ENCODE measurements at places on chromosomes 6 and 20.

- no peak for DNase-seq
Measured at GRCh38 chr6:164982389-164982788, 327.0 kb downstream of the C6orf118 start.

DNA sequence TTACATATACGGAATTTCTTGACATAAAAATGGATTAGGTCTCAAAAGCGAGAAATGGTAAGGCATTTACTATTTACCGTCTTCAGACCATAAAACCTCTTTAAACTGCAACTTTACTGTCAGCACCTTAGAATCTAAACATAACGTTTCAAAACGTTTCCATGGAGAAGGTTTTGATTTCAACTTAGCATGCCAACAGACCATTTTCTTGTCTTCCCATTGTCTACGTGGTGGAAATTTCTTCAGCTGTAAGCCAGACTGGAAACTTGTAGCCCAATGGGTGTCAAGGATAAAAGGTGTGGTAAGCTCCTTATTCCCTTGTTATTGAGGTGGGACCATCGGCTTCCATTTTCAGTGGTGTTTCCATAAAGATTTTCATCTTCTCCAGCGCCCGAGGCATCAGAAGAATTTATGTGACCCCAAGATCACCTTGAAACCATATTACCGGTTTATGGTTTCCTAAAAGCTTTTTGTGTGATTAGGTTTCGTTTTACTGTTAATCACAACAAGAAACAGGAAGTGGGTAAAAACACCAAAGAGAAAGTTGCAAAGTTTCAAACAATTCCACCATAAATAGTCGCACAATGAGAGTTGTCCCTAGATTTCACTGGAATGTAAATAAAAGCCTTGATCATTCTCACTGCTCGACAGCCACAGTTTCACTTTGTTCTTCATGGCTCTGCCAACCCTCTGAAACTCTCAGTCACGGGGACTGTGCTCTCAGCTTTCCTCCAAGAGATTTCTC is 63.0 kb upstream of the CD2AP start:
- DNase-seq = no peak

GRCh38 chr20:44153636-44154043 is 33.3 kb downstream of the JPH2 start:
- no peak for DNase-seq

DNA sequence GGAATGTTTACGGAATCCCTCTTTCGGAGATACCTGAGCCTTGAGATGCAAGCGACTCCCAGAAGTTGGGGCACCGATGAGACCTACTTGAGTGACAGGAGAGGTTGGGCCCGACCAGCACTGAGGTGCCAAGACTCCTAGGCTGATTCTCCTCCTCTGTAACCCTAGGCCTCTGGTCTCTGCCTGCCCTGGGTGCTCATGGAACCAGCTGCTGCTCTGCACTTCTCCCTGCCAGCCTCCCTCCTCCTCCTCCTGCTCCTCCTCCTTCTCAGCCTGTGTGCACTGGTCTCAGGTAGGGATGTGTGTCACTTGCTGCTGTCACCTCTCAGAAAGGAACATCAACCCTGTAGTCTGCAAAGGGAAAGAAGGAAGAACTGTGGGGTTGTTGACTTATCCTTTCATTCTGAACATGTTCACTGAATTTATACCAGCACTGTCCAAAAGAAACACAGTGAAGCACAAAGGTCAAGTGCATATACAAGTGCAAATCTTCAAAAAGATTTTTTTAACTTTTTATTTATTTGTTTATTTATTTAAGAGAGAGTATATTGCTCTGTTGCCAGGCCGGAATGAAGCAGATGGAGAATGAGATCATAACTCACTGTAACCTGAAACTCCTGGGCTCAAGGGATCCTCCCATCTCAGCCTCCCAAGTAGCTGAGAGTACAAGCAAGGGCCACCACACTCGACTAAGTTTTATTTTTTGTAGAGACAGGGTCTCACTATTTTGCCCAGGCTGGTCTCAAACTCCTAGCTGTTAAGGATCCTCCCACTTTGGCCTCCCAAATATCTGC is 913 bp downstream of the BTN2A2 start:
- no peak for DNase-seq

DNA sequence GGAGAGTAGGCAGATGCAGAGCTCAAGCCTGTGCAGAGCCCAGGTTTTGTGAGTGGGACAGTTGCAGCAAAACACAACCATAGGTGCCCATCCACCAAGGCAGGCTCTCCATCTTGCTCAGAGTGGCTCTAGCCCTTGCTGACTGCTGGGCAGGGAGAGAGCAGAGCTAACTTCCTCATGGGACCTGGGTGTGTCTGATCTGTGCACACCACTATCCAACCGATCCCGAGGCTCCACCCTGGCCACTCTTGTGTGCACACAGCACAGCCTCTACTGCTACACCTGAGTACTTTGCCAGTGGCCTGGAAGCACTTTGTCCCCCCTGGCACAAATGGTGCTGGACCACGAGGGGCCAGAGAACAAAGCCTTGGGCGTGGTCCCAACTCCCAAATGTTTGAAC is 7.9 kb upstream of the DEFB125 start:
- no peak for DNase-seq

DNA sequence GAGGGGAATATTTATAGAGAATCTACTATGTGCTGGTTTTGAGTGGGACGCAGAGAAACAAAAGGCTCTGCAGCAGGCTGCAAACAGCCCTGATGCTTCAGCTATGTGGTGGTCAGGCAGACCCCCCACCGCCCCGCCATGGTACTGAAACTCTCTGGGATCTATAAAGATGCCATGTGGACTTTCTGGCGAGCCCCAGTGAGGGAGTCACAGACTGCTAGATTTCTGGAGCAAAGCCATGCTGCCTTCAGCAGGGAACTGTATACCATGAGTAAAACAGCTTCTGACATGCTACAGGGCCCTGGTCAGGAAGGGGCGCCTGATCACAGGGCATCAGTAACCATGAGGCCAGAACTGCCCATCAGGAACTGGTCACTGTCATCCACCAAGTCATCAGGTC is 19.2 kb upstream of the BPIFB1 start:
- DNase-seq = no peak

GRCh38 chr6:120947111-120947510 is 387.2 kb downstream of the TBC1D32 start:
- no peak for DNase-seq

DNA sequence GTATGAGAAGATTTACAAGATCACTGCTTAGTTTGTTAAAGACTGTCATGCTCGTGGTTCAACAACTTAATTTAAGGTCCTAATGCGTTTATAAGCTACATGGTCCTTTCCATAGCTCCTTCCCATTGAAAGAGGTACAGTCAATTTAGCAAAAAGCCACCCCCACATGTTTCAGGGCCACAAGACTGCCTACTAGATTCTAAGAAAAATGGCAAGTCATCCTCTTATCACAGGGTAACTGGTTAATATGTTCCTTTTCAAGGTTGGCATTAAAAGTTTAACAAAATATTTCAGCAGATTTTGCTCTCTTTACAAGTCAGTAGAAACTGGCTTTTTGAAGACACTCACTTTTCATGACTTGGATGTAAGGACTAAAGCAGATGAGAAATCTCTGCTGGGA is 15.7 kb downstream of the GSTA3 start:
- no peak for DNase-seq

DNA sequence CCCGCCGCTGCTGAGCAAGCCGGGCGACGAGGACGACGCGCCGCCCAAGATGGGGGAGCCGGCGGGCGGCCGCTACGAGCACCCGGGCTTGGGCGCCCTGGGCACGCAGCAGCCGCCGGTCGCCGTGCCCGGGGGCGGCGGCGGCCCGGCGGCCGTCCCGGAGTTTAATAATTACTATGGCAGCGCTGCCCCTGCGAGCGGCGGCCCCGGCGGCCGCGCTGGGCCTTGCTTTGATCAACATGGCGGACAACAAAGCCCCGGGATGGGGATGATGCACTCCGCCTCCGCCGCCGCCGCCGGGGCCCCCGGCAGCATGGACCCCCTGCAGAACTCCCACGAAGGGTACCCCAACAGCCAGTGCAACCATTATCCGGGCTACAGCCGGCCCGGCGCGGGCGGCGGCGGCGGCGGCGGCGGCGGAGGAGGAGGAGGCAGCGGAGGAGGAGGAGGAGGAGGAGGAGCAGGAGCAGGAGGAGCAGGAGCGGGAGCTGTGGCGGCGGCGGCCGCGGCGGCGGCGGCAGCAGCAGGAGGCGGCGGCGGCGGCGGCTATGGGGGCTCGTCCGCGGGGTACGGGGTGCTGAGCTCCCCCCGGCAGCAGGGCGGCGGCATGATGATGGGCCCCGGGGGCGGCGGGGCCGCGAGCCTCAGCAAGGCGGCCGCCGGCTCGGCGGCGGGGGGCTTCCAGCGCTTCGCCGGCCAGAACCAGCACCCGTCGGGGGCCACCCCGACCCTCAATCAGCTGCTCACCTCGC is 1.5 kb downstream of the ARID1B start:
- no peak for DNase-seq

- no peak for DNase-seq
Measured at GRCh38 chr6:25463441-25463840, 184.3 kb downstream of the CARMIL1 start.

DNA sequence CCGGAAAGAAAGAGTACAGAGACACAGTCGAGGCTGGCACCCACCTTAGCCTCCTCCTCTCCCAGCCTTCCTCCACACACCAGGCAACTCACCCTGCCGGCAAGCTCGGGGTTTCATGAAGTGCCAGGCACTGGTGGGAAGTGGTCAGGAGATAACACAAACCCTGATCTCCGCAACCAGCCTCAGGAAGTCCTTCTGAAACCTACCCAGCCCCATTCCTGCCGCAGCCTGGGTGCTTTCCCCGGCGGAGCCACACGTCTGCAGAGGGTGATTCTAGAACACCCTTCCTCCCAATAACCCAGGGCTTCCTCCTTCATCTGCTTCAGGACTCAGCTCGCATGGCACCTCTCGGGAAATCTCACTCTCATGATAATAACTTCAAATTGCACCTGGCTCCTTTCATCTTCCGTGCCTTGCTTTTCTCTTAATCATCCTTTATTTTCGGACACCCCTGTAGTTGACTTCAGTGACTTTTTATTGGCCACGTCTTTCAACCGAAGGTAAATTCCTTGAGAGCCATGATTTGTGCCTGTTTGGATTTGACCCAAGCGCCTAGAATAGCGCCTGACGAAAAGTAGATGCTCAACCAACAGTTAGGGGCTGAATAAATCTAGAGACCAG is 8.7 kb upstream of the HLA-E start:
- no peak for DNase-seq

- no peak for DNase-seq
Measured at GRCh38 chr6:96781557-96781956, 55.7 kb downstream of the GPR63 start.

DNA sequence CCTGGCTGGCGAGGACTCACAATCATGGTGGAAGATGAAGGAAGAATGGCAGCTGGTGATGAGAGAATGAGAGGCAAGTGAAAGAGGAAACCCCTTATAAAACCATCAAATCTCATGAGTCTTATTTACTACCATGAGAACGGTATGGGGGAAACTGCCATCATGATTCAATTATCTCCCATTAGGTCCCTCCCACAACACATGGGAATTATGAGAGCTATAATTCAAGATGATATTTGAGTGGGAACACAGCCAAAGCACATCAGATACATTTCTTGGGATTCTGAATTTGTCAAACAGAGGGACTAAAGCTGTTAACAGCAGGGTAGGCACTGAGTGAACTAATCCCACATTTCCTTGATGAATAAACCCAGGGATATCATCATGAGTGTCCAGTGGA is 116.2 kb upstream of the PLCB4 start:
- no peak for DNase-seq

- no peak for DNase-seq
Measured at GRCh38 chr20:7383216-7383615, 557.0 kb downstream of the HAO1 start.

- no peak for DNase-seq
Measured at GRCh38 chr6:146359131-146359530, 184.5 kb upstream of the RAB32 start.

DNA sequence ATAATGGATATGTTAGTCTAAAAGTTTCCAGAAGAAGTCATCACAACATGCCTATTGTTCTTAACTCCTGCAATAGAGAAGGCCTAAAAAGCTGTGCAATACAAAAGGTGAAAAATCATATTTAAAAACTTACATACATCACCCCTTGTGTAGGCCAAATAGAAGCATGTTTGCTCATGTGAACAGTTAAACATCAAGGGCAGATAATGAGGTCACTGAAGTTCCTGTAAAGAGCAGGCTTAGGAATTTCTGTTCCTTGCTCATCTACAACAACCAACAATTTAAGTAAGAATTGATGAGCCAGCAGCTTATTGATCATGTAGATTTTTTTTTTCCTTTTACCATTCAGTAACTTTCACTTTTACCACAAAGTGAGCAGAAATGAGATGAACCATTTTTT is 7.5 kb upstream of the NUP153 start:
- DNase-seq = no peak

DNA sequence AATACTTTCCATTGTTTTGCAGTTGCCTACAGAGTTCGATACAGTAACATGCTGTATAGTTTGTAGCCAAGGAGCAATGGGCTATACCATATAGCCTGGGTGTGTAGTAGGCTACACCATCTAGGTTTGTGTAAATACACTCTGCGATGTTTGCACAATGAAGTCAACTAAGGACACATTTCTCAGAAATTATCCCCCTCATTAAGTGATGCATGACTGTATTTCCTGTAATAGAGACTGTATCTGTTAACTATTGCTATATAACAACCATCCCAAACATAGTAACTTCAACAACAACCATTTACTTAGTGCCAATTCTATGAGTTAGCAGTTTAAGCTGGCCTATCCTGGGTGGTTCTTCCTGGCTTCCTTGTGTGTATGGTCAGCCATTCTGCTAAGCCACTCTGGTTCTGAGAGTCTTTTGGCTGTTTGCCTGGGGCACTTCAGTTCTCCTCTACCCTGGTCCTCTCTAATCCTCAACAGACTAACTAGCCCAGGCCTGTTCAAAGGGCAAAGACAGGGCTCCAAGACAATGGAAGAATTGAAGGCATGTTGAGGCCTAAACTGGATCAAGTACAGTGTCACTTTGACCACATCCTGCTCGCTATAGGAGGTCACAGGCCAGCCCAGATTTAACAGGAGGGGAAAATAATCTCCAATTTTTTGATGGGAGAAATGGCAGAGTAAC is 124.0 kb downstream of the PLCB1 start:
- DNase-seq = no peak

- no peak for DNase-seq
Measured at GRCh38 chr6:24744911-24745310, 26.0 kb upstream of the C6orf62 start.

Data from COLO829 (cell line).